Esophagus muscularis mucosa (tissue), 4 donors: ENCODE measurements at places on chromosomes 11 and 22. TPM values are rescaled to one million over a fixed set of nuclear protein-coding genes. Genes with fewer than 3 reads are reported as not detected.

Gene SEC14L2
- 3.3 TPM for total RNA-seq

Gene TREH
- total RNA-seq: not detected

Gene IGSF9B
- 21.7 TPM for total RNA-seq

Gene SULT4A1
- total RNA-seq: 1.2 TPM

Gene FZD4
- 36.6 TPM for total RNA-seq

Gene OR8G1
- total RNA-seq: not detected

Gene GVQW3
- 1.6 TPM for total RNA-seq

Gene RCOR2
- 0.42 TPM for total RNA-seq

Gene ZDHHC13
- 4.7 TPM for total RNA-seq

Gene GGTLC2
- total RNA-seq: not detected

Gene HBG1
- not detected for total RNA-seq

Gene CHEK1
- 1.9 TPM for total RNA-seq

Gene OR2AG1
- not detected for total RNA-seq

Gene MS4A12
- total RNA-seq: not detected

Gene CAPN5
- total RNA-seq: 7.1 TPM

- no peak for DNase-seq
These were observed 1387.0 kb upstream of the TENM4 start for GRCh38 chr11:80827781-80828180.

DNA sequence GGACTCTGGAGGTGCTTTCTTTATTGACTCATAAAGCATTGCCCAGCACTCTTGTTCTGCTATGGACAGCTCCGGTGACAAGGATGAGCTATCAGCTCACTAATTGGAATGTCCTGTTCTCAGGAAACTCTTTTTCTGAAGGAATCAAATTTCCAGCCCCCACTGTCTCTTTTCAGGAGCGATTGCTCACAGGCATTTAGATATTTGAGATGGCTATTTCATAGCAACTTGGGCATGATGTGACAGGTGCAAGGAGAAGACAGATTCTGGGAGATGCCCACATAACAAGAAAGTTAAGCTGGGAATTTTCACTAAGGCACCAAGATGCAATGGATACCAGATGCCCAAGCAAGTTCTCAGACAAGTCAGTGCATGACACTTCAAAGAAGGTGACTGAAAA is 123.4 kb upstream of the CSNK2A3 start:
- no peak for DNase-seq

GRCh38 chr11:11459578-11459977 is 106.5 kb upstream of the CSNK2A3 start:
- no peak for DNase-seq

- no peak for DNase-seq
These were observed 105.3 kb downstream of the ARFGAP2 start for GRCh38 chr11:47071341-47071740.

- DNase-seq: no peak
These were observed 9.6 kb downstream of the FGF4 start for GRCh38 chr11:69765498-69765995.

DNA sequence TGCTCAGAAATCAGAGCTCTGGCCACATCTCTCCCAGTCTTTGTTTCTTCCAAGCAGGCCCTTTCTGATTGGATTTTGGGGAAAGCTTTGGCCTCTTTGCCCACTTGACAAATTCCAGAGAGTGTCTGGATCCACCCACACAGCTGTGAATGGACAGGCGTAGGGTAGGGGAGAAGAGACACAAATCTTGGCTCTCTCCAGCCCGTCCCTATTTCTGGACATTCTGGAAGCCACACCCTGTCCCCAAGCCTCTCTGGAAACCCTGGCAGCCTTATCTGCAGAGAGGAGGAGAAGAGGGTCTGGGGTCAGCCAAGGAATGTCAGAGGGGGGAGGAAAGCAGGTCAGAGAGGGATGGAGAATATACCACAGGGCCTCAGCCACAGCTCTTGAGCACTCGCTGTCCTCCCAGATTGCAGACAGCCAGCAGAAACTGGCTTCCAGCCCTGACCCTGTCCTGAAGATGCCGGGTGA is 59.5 kb upstream of the WNT11 start:
- DNase-seq: no peak

DNA sequence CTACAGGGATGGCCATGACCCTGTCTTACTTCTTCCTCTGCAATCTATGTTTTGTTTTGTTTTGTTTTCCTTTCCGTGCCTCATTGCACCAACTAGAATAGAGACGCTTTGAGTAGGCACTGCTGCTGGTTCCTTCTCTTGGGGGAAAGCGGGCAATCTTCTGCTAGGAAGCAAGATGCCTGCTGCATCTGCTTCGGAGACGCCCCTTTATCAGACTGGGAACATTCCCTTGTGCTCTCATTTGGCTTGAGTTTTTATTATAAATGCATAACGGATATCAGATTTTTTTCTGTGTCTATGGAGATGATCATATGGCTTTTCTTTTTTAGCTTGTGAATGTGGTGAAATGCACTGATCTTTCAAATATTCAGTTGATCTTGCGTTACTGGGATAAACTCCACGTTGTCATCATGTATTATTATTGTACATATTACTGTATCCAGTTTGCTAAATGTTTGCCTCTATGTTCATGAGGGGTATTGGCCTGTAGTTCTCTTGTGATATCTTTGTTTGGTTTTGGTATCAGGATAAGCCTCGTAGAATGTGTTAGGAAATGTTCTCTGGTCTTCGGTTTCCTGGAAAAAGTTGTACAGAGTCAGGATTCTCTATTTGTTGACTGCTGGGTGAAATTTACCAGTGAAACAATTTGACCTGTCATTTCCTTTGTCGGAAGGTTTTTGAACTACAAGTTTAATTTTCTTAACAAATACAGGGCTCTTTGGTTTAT is 23.4 kb upstream of the KRTAP5-6 start:
- no peak for DNase-seq

DNA sequence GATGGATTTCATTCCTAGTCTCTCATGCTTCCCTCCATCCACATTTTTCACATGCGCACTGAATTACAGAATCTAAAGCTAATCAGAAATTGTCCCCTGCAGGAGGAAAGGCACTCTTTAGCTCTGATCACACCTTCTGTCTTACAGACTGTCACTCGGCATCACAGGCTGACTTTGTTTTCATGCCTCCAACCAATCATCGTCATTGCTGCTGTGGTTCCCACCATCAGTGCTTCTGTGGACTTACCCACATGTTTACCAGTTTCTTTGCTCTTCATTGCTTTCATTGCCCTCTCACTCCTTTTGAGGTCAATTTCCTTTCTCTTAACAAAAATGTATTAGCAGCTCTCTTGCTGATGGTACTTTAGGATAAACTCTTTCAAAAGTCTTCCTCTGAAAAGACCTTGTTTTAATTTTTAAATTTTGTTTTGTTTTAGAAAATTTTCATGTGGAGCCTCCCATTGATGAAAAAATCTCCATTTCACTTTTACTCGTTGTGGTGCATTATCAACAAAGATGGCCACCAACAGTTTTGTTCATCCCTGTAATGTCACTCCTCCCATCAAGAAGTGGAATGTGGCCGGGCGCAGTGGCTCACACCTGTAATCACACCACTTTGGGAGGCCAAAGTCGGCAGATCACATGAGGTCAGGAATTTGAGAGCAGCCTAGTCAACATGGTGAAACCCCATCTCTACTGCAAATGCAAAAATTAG is 20.2 kb upstream of the TREH start:
- DNase-seq: no peak

- DNase-seq: no peak
These were observed 54.0 kb downstream of the KREMEN1 start for GRCh38 chr22:29126670-29127395.

DNA sequence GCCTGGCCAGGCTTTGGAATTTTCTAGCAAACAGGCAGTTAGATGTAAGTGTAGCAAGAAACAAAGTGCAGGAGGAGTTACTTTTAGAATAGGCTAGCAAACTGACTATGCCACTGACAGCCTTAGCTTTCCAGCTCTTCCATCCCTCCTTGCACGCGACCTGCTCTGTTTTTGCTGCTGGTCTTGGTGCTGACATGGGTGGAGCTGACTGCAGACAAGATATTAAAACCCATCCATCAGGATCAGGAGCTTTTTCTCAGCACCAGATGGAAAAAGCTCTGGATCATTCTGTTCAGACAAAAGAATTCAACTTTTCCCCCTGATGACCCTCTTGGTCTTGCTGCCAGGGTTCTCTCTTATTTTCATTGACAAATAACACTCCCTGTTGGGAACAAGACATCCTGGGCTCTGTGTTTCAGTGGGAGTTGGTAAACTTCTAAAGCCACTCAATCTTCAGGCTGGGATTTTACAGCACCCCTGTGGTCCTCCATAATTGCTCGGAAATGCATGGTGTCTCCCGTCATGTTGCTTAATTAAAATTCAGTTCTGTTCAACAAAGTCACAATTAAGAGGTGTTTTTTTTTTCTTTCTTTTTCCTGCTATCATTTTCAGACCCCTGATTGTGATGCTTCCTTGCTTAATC is 240.0 kb upstream of the LARGE1 start:
- DNase-seq: no peak

- DNase-seq: no peak
These were observed 60.3 kb downstream of the SIK3 start for GRCh38 chr11:117037975-117038350.

- no peak for DNase-seq
These were observed 115.3 kb upstream of the SLC5A12 start for GRCh38 chr11:26837154-26837553.

GRCh38 chr11:65488273-65489034 is 10.4 kb upstream of the MALAT1 start:
- no peak for DNase-seq

DNA sequence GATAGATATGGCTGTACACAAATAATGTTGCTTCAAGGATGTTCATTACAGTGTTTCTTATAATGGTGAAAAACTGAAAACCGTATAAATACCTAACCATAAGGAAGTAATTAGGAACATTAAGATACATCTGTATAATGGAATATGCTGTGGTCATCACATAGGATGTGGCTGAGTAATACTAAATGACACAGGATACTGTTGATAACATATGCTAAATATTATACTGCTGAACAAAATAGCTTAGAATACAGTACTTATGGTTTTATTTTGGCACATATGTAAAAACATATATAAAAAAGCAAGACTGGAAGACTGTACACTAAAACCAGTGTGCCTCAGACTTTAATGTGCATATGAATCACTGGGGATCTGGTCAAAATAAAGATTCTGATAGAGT is 43.8 kb downstream of the FBXO7 start:
- DNase-seq: no peak

GRCh38 chr11:75431533-75432525 is 1.2 kb downstream of the KLHL35 start:
- no peak for DNase-seq

GRCh38 chr11:79377406-79377805 is 63.4 kb downstream of the TENM4 start:
- DNase-seq: no peak

GRCh38 chr11:101668236-101668635 is 84.4 kb upstream of the TRPC6 start:
- no peak for DNase-seq

DNA sequence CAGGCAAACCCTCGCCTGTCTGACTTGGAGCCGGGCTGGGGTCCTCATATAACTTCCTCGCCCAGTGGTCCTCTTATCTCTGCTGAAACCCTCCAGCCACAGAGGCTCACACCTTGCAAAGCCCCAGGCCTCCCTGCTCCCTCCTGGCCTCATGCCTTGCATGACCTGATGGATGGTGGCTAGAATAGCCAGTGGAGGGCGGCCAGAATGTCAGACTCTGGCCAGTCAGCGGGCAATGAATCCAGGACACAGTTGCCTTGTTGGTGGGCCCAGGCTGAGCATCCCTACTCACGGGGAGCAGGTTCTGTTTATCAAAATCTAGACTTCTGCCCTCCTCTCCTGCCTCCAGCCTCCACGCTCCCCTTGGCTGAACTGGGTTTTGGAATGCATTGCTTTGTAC is 69.1 kb upstream of the WNT11 start:
- DNase-seq: no peak

GRCh38 chr22:30864441-30865420 is 103.8 kb downstream of the MORC2 start:
- DNase-seq: no peak

GRCh38 chr11:63622323-63622722 is 8.1 kb upstream of the PLAAT3 start:
- DNase-seq: no peak

GRCh38 chr11:112735470-112735869 is 225.8 kb upstream of the NCAM1 start:
- no peak for DNase-seq

GRCh38 chr22:50603511-50604255 is 3.1 kb downstream of the MAPK8IP2 start:
- no peak for DNase-seq

DNA sequence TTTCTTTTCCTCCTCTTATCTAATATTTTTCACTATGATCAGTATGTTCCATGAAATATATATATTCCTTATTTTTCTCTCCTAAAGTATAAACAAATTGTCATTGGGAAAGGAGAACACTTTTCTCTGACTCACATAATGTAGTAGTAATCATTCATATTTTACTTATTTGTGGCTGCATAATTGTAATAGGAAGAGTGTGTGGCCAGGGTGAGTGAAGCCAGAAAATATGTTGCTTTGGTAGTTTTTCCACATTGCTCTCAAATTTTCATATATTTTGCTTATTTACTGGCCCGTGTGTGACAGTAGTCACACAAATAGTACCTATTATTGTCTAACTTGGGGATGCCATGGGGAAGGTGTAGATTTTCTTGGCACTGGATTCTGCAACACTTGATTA is 172.1 kb downstream of the DYNC2H1 start:
- no peak for DNase-seq

- no peak for DNase-seq
These were observed 547 bp downstream of the PARVG start for GRCh38 chr22:44181033-44181911.

GRCh38 chr22:20589614-20590476 is 82.4 kb downstream of the MED15 start:
- DNase-seq: no peak

DNA sequence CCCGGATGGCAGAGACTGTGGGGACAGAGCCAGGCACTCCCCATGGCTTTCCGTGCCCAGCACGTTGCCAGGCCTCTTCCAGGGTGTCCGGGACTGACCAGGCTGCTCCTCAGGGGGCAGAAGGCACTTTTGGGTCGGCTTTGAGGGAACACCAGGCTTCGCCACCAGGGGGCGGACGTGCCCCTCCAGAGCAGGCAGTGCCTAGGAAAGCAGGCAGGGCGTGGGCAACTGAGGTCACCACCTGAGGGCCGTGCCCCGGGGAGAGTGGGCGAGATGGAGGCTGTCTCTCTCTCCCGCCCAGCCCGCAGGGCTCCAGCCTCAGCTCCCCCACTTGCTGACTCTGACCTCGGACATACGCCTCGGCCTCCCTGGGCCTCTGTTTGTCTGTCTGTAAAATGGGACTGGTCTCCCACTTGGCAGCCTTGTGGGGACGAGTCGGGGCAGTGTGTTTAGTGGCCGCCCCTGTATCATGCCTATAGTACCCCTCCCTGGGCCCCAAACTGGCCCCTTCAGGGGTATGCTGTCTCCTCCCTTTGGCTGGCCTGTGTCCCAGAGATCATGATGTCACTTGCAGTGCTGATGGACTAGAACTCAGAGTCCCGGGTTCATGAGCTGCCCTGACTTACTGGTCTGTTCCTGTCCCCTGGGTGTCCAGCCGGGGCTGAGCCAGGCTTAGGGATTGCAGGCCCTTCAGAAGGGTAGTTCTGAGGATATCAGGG is 4.4 kb upstream of the PRR5 start:
- DNase-seq: no peak

GRCh38 chr22:38715852-38716251 is 10.1 kb downstream of the GTPBP1 start:
- DNase-seq: no peak

- no peak for DNase-seq
These were observed 7.5 kb upstream of the PPFIA1 start for GRCh38 chr11:70262951-70263350.

- no peak for DNase-seq
These were observed 136.9 kb downstream of the METTL15 start for GRCh38 chr11:28245131-28245530.

- DNase-seq: no peak
These were observed 35.0 kb downstream of the MAFF start for GRCh38 chr22:38236786-38237185.
